ENCODE measurements at places on chromosomes 3 and 15.

DNA sequence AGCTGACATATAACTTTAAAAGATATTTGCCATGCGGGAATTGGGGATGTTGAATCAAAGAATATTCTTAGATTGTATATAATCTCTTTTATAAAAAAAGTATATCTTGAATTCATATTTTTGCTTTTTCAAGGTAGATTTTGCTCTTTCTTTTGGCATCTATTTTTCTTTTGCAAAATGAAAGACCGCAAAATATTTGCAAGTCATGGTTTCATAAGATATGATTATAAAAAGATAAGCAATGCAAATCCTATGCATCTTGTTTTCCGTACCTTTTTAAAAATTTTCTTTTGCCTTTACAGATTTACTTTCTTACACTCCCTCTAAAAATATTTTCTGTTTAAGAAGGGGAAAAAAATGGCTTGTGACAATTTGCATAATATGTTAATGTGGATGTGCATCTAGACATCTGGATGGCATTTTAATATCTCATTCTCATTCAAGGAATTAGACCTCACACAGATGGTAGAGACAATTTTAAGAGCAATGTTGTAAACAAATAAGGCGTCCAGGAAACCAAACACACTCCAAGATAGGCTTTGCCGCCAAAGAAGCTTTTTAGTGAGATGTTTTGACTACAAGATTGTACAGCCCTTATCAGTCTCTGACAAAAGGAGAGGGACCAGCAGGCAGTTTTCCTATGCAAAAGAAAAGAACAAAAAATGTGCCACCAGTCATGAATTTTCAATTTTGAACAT lies 371.1 kb downstream of the CHL1 start:
- DNase-seq, result no peak

GRCh38 chr3:114899186-114899931 lies 247.7 kb downstream of the ZBTB20 start:
- no peak for DNase-seq

GRCh38 chr3:186413615-186414415 lies 51.8 kb upstream of the DGKG start:
- no peak for DNase-seq

DNA sequence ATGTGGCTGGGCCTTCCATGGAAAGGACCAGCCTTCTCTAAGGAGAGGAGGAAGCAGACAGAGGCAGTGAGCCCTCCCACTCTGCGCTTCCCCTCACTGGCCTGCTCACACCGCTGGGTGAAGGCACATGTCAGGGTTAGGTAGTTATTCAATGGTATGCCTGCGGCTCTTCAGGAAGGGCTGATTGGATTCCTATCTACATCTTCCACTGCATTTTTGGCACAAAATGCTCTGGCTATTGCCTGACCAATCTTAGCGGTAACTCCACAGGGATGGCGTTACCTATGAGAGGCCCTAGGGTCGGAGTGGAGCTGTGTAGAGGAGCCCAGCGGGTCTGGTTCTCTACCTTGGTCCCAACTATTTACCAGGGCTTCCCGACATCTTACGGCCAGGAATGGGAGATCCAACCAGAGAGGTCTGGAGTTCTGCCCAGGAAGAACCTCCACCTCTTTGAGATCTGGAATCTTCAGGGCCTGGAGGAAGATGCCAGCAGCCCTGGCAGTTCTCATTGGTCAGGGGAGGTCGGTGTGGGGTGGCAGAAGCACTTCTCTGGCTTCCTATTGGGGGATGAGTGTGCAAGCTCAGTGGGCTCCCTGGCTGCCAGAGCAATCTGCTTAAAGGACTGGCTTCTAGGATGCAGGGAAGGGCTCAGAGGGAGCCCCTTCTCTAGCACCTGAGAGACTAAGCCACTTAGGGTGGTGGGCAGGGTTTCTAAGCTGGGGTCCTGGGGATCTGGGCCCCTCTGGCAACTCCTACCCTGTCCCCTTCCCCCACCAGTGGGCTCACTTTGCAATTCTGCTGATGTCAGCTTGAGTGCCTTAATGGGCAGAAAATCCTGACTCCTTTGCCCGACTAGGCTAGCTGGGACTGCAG lies 24.3 kb downstream of the SNX33 start:
- no peak for DNase-seq

- no peak for DNase-seq
Measured at GRCh38 chr15:60534051-60534450, 55.1 kb upstream of the ICE2 start.

All from stimulated activated CD4-positive, alpha-beta T cell treated with anti-CD3 and anti-CD28 coated beads, TNF-alpha, amount 100 ng/mL, for 48 hours (primary cell).